Activated T-cell treated with anti-CD3 and anti-CD28 coated beads, Interleukin-2, amount 50 U/mL, for 4 hours (primary cell): ENCODE measurements at places on chromosomes 5 and 9. TPM values are rescaled to one million over a fixed set of nuclear protein-coding genes. Genes with fewer than 3 reads are reported as not detected.

Gene SMIM33
- total RNA-seq = 0.30 TPM

Gene TMEM171
- 0.26 TPM for total RNA-seq

Gene ANAPC2
- 86.3 TPM for total RNA-seq

Gene SGCD
- total RNA-seq = 0.03 TPM

Gene HTR1A
- total RNA-seq = not detected

Gene CIZ1
- total RNA-seq = 117 TPM

Gene UNC13B
- total RNA-seq = 2.8 TPM

Gene IFNA10
- total RNA-seq = not detected

Gene PAEP
- not detected for total RNA-seq

Gene MUSK
- total RNA-seq = not detected

Gene PCDHA9
- not detected for total RNA-seq

Gene IFNK
- not detected for total RNA-seq

Gene SOX30
- total RNA-seq = not detected

Gene ARID3C
- total RNA-seq = not detected

Gene C9orf153
- total RNA-seq = 0.18 TPM

Gene PCDHGA9
- total RNA-seq = 0.16 TPM

Gene ANKRD31
- total RNA-seq = 0.41 TPM

Gene MPDZ
- total RNA-seq = 0.08 TPM

Gene CD72
- 4.5 TPM for total RNA-seq

Gene CFAP90
- not detected for total RNA-seq

Gene F2RL1
- 1.8 TPM for total RNA-seq

Gene TXNDC8
- total RNA-seq = not detected

Gene CTNNAL1
- 7.4 TPM for total RNA-seq

Gene GCNT4
- total RNA-seq = 1.2 TPM

Gene PTGES2
- total RNA-seq = 123 TPM

Gene TMEM174
- not detected for total RNA-seq

Gene ROPN1L
- not detected for total RNA-seq

Gene IL4
- total RNA-seq = 45.9 TPM

Gene NOXA1
- total RNA-seq = 0.46 TPM

Gene ADAMTS2
- total RNA-seq = 0.05 TPM

Gene S100Z
- 0.66 TPM for total RNA-seq
